ENCODE measurements at places on chromosomes 6 and 20.

GRCh38 chr6:21937466-21937865 lies 343.9 kb downstream of the SOX4 start:
- no peak for DNase-seq

DNA sequence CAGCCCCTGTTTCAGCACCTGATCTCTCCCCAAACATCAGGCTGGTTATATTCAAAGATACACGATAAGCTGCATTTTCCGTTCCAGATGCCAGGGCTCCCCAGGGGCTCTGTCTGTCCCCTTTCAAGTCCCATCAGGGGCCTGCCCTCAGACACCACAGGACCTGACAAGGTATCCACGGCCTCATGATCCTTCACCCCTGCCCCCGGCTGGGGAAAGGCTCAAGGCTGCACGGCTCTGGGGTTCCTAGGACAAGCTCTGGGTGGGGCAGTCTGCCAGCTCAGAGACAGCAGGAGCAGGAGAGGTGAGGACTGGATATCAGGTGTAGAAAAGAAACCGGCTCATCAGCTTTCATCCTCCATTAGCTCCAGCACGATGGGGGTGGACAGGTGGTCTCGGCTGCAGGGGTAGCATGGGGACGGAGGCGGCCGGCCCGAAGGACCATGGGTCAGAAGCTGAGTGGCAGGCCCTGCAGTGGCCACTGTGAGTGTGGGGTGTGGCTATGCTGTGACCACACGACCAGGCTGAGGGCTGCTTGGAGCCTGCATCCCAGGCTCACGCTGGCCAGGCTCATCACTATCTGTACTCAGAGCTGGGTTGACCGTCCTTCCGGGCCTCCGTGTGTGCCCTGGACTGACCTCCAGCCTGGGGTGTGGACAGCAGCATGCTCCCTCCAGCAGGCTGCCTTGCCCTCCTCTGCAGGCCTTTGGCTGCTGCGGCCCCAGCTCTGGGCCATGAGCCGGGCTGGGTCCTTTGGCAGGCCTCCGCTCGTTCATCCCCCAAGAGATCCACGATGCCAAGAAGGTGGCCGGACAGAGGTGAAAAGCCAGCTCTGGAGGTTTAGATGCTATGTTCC lies 386.2 kb downstream of the THBS2 start:
- no peak for DNase-seq

- DNase-seq = no peak
These were observed 58.4 kb downstream of the PPP1R14C start for GRCh38 chr6:150201285-150201684.

GRCh38 chr6:129863664-129864063 lies 2.5 kb upstream of the TMEM244 start:
- DNase-seq = no peak

DNA sequence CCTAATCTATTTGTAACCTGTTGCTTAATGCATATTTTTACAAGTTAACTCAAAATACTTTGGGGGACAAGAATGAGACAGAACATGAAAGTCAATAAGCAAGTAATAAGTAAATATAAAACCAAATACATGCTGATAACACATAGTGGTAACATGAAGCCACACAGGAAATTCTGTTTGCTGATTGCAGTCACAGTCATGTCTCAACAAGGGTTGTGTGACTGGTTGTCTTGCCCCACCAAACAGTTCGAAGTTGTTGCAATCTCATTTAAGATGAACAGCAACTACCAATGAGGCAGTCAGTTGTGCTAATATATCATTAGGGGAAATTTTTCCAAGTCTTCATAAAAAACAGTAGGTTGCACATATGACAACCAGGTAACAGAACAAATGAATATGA lies 14.5 kb downstream of the CD24 start:
- DNase-seq = no peak

- no peak for DNase-seq
These were observed 27.3 kb downstream of the SNX5 start for GRCh38 chr20:17941087-17941825.

- DNase-seq = no peak
These were observed 173.1 kb upstream of the EPHA7 start for GRCh38 chr6:93592417-93592816.

GRCh38 chr20:21344961-21345360 lies 41.8 kb downstream of the XRN2 start:
- no peak for DNase-seq

GRCh38 chr6:5547556-5547955 lies 286.2 kb downstream of the FARS2 start:
- no peak for DNase-seq

- no peak for DNase-seq
These were observed 83.9 kb downstream of the KCNB1 start for GRCh38 chr20:49398401-49399144.

GRCh38 chr6:83365931-83366330 lies 64.9 kb downstream of the ME1 start:
- DNase-seq = no peak

DNA sequence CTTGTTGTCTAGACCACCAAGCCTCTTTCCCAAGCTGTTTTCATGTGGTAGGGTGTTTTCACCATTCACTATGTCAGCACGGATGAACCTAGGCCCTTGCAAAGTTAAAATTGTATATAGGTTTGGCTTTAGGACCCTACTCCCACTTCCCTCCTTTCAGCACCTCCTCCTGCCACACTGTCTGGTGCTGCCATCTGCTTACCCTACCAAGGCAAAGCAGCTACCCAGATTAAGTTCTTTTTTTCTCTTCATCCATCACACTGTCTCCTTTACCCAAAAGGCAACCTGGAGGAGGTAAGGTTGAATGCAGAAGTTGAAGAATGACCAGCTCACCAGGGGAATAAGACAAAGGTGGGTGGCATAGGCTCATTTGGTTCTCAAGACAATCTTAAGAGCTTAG lies 184.0 kb downstream of the CDC5L start:
- no peak for DNase-seq

GRCh38 chr6:68013780-68014515 lies 621.1 kb upstream of the ADGRB3 start:
- no peak for DNase-seq

GRCh38 chr6:286681-287488 lies 5.4 kb upstream of the DUSP22 start:
- DNase-seq = no peak

DNA sequence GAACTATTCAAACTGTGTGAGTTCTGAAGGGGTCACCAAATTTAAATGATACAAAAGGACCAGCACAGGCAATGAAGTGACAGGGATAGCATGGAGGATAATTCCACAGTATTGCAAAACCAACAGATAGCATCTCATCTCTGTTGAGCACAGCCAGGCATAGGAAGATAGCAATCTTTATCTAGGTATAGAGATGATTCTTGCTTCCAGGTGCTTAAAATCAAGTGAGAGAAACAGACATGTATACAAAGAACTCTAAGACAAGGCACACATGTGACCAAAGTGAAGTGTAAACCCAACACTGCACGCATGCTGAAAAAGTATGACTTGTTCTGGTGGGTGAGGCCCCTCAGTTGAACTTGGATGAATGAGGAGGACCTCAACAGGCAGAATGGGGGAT lies 48.4 kb upstream of the ARMC2 start:
- no peak for DNase-seq

DNA sequence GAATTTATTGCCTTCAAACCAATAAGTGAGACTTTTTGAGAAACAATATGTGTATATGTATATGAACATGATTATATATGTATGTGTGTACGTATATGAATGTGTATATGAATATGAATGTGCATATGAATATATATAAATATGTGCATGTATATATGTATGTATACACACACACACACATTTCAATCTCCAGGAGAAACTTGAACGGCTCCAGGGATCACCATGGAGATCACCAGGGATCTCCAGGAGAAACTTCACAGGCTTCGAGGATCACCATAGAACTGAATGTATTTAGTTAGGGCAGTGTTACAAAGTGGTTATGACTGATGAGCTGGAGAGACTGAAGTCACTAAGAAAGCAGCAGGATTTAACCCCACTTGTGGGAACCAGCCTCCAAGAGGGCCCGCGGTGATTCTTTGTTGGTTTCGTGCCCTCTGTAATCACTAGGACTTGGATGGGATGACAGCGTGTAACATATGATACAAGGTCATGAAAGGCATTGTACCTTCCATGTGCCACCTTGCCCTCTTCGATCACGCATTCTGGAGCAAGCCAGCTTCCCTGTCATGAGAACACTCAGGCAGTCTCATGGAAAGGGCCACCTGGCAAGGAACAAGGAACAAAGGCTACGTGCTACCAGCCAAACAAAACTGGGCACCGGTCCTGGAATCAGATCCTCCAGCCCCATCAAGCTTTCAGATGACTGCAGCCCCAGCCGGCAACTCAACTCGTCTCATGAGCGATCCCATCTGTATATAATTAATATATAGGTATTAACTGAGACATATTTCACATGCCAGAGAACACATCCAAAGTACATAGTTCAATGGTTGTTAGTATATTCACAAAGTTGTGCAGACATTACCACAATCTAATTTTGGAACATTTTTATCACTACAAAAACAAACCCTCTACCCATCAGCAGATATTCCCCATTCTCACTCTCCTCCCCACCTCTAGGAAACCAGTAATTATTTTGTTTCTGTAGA lies 8.6 kb downstream of the FAM50B start:
- no peak for DNase-seq

- DNase-seq = no peak
These were observed 233.8 kb downstream of the SIM1 start for GRCh38 chr6:100230953-100231316.

GRCh38 chr6:2179241-2179640 lies 66.2 kb downstream of the GMDS start:
- DNase-seq = no peak

GRCh38 chr6:38155144-38155543 lies 335.6 kb downstream of the ZFAND3 start:
- DNase-seq = no peak

DNA sequence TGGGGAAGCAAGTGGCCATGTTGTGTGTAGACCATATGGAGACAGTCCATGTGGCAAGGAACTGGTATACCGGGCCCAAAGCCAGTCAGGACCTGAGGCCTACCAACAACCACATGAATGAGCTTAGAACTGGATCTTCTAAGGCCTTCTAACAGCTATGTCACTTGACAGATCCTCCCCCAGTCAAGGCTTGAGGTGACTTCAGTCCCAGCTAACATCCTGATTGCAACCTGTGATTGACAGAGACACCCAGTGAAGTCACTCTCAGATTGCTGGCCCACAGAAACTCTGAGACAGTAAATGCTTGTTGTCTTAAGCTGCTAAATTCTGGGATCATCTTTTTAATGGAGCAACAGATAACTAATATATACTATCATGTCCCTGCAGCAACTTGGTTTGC lies 32.9 kb downstream of the AHI1 start:
- no peak for DNase-seq

- DNase-seq = no peak
These were observed 118.1 kb upstream of the AFDN start for GRCh38 chr6:167708501-167709094.

DNA sequence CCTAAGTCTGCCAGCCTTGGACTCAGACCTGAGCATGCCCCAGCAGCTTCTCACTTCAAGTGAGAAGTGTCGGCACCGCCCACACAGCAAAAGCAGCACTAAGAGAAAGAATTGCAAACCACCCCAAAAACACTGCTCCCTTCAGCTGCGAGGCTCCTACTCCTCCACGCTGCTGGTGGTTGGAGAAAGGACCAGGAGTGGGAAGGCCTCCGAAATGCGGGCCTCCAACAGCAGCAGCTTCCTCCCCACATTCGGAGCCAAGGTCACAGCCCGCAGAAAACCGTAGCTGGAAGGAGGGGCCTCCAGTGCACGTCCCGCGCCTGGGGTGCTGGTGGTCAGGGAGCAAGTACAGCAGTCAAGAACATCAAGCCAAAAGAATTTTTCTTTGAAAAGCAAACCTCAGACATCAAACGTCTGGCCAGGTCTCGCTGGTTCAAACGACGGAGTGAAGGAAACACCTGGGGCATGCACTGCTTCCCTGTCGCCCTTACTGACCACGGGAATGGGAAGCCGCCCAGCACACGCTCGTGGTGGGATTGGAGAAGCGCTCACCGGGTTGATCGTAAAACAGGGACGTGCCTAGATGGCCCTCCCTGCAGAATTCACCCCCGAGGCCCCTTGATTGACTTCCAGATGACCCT lies 185.6 kb upstream of the CST7 start:
- no peak for DNase-seq

DNA sequence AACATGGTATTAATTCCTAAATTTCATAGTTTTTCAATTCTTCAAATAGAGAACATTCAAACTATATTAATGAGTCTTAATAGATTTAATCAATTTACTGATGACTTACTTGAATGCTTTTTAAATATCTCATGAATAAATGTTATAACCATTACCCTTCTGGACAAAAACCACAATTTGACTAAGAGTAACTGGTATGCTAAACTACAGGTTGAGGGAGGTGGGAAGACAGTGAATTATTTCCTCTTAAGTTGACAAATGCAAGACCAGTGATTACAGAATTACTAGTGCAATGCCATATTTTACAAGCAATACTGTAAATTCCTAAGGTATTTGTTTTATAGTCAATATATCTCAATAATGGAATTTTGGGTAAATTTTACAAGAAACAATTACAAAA lies 65.1 kb downstream of the REV3L start:
- DNase-seq = no peak

DNA sequence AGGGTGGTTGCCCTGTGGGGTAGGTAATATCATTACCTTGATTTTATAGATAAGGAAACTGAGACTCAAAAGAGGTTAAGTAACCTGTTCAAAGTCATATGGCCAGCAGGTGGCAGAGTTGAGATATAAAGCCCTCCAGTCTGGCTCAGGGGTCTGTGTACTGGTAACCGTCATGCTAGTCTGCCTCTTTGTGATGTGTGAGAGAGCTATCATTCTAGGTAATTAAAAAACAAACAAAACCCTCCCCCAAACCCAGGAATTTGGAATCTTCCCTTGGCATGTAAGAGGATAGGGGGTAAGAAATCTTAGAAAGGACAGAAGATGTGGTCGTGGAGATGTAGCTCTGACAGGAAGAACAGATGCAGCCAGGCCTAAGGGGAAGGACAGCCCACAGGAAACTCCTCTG lies 206.0 kb downstream of the CDC5L start:
- peak; percentile 56 for DNase-seq

DNA sequence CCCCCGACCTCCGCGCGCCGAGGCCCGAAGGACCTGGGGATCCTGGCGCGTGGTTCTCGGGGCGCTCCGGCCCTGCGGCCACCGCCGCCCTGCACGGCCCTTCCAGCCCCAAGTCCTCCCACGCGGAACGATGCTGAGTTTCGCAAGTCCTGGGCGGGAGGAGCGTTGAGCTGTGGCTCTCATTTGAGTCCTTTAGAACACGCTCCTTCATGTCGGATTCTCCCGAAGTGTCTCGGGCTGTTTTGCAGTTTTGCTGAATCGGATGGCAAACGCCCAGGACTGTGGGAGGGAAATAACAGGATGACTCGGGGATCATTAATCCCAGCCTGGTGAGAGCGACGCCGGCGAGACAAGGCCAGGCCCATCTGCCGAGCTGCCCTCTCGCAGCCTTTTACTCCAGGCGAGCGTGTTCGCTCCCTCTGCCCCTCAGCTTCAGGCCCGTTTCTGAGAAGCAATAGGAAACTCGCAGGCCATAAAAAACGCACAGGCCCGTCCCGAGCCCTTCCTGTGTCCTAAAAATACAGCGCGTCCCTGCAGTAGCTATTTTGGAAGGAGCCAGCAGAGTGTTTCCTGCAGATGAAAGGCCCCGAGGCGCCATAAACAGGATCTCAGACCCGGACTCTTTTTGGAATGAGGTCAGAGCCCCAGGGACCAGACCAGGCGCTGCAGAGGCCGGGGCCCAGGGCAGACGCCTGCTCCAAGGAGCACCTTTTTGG lies 153.5 kb downstream of the DLL1 start:
- DNase-seq = no peak
